Pancreas (tissue), 10 donors: ENCODE measurements at places on chromosomes 1 and 21. TPM values are rescaled to one million over a fixed set of nuclear protein-coding genes. Genes with fewer than 3 reads are reported as not detected.

ZFP69 gene
- 1.6 TPM for total RNA-seq

FNDC5 gene
- total RNA-seq: 0.89 TPM

ZBTB8A gene
- total RNA-seq: 4.0 TPM

S100A8 gene
- total RNA-seq: 20.4 TPM

TGFB2 gene
- total RNA-seq: 16.6 TPM

RBM11 gene
- 0.61 TPM for total RNA-seq

GRCh38 chr1:15836772-15837669 lies 10.5 kb upstream of the SPEN start:
- peak; percentile 63 for DNase-seq

- no peak for DNase-seq
Measured at GRCh38 chr1:203371288-203371687, 20.4 kb upstream of the FMOD start.

- no peak for DNase-seq
Measured at GRCh38 chr21:45893740-45894449, 87.7 kb upstream of the COL6A1 start.

DNA sequence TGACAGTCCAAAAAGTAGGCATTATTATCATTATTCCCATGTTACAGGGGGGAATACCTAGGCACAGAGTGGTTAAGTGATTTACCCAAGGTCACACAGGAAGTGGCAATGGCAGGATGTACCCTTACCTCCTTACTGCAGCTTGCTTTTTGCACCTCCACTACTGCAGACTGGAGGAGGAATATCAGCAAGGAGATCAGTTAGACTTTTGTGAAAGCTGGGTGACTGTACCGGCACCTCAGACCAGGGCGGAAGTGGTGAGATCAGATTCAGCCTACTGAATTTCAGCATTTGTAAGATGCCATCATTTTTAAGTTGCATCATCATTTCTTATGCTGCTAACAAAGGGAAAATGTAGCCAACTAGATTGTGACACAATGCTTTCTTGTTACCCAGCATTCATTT lies 4.5 kb downstream of the ADARB1 start:
- DNase-seq: no peak

- DNase-seq: no peak
Measured at GRCh38 chr1:20366463-20367115, 75.9 kb downstream of the VWA5B1 start.

- DNase-seq: no peak
Measured at GRCh38 chr21:14600569-14601297, 54.6 kb upstream of the SAMSN1 start.

DNA sequence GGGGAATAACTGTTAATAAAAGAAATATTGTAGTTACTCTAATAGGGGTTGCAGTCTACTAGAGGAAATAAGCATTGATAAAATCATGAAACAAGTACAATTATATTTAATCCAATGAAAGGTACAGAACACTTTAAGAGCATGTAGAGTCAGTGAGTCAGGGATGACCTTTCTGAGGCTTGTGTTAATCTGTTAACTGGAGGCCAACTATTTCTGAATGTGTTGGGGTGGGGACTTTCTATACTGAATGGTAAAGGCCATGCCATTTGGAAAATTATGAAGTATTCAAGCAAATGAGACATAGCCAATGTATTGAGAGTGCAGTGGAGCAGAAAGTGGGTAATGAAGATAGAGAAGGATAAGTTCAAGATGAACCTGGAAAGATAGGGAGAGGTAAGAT lies 646.2 kb downstream of the ADGRL2 start:
- no peak for DNase-seq

- DNase-seq: no peak
Measured at GRCh38 chr1:246815693-246816270, 91.6 kb downstream of the SCCPDH start.

DNA sequence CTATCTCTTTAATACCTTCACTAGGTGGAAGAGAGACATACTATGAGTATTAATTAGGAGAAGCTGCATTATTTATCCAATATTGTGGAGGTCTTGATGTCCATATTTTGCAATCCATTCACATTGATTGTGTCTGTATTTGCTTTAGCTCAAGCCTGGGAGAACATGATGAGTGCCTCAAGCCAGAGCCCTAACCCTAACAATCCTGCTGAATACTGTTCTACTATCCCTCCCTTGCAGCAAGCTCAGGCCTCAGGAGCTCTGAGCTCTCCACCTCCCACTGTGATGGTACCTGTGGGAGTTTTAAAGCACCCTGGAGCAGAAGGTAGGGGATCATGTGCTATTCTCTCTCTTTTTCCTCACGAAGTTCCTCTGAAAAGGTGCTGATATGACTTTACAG lies 99.5 kb downstream of the CC2D1B start:
- DNase-seq: no peak

DNA sequence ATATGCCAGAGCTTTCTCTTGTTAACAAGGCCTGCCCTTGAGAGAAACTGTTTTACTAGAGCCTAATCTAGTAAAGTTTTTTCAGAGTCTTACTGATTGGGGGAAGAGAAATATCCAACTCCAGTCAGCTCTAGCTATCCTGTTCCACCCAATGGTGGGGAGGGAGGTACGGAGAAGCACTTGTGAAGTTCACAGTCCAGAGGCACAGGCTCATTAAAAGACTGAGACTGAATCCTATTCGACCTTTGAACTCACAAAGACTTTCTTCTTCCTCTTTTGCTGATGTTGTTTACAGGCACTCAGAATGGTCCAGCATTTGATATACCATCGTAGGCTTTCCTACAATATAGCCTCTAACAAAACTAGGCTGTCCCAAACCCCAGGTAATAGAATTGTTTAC lies 15.5 kb upstream of the SFT2D2 start:
- DNase-seq: no peak

DNA sequence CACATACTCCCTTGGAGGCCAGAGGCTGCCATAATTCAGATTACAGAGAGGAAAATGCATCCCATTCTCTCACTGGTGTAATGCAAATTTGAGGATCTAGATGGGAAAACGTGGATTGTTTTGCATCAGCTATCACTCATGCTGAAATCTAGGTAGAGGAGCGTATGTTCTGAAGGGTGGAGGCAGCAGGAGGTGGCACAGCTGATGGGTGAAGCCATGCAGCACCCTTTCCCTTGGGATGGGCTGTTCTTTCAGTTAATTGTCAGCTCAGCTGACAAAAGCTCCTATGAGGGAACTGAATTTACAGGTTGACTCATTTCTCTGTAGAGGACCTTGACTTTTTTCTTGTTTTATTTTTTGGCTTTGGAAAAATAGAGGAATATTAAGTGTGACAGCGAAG lies 41.8 kb downstream of the CAMTA1 start:
- no peak for DNase-seq

DNA sequence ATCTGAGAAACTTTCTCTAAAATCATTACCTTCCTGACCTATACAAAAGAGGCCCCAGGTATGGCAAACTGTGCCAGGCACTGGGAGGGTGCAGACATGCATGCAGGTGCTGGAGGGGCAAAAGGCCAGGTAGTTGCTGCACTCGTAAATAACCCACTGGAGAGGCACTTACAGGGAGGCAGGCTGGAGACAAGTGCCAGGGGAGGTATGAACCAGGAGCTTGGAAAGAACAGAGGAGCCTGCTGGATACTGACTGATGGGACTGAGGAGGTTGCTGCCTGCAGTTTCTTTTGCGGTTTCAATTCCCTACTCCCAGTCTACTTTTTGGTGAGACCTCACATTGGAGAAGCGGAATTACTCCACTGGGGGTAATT lies 113.9 kb downstream of the DSCAM start:
- DNase-seq: no peak

DNA sequence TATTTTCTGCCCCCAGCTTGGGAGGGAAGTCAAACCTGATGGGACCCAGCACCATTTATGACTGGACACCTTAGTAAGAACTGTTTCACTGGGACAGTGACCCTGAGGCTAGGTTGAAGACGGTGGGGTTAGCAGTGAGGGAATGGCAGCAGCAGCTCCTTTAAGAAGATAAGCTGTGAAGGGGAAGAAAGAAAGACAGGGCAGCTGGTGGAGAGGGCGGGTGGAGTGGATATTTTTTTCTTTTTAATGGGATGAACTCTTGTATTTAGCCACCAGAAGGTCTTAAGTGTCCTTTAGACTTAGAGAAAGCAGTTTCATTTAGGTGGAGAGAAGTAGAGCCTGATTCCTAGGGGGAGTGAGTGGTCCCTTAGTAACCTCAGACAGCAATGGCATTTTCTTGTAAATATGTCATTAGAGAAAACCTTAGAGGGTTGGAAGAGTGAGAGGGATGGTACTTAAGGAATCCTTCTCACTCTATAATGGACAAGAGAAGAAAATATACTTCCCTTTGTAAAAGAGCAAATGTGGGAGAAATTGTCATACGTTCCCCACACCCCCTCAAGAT lies 187.5 kb downstream of the HHAT start:
- DNase-seq: no peak

DNA sequence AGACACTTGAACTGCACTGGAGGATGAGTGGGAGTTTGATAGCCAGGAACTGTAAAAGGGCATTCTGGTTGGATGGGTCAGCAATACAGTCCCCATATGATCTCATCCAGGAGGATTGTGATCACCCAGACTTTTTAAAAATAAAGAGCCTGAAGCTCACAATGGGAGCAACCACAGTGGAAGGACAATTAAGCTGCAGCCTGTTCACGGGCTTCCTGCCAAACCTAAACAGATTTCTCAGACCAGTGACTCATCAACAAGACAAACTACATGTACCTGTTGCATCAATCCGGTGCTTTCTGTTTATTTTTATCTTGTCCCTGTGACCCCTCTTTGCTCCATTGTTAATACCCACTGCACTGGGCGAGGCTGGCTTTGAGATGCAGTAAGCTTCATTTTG lies 52.3 kb downstream of the PAPPA2 start:
- no peak for DNase-seq

DNA sequence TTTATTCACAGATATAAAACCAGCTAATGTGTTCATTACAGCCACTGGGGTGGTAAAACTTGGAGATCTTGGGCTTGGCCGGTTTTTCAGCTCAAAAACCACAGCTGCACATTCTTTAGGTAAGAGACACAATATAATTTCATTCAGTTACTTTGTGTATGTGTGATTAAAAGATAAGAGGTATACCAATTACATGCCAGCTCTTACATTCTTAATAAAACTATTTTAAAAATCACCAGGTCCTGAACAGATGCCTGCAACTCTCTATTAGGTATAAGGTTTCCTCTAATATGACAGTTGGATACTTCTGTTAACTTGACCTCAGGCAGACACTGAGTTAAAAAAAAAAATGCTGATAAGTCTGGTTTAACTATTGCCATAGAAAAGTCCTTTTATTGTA lies 122.1 kb downstream of the NEK7 start:
- no peak for DNase-seq

DNA sequence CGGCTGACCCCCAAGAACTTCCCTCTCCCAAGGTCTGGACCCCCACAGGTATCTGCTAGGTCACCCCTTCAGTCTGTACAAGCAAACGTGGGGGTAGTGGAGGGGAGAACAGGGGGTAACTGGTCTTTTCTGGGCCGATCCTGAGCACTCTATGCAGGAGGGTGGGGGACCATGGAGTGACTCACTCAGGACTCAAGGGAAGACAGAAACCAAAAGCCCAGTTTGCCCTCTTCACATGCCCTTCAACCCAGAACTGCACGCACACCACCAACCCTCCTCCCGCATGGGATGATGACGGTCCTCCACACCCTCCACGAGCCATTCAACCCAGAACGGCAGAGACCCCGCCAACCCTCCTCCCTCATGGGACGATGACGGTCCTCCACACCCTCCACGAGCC lies 53.6 kb upstream of the GPR153 start:
- DNase-seq: no peak

DNA sequence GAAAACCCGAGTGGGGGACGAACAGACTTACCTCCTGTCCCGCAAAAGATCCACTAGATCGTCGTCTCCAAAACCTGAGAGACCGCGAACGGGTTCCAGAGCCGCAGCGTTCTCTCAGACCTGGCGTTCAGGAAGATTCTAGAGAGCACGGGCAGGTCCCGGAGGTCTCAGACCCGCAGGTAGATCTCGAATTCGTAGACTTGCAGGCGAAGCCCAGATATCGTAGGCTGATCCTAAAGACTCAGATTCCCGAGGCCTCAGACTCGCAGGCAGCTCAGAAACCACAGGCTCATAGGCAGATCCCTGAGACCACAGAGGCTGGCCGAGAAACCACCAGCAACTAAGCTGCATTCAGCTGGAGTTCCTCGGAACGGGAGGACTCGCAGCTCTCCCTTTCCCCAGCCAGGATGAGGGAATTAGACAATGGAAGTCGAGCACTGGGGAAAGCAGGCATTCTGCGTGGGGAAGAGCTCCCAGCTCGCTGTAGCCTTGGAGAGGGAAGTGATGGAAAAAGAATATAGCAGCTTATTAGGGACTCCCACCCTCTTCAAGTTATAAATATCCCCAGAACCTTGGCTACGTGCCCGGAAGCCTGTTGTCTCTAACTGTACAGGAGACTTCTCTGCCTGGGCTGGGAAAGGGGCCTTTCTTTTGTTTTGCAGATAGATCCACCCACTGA lies at the start of gene ZNF436:
TSS of gene ZNF436 (minus strand) at position 502 of the 679 bp plus-strand sequence. CDS start 1,831 bp downstream, outside the sequence.
- peak; percentile 88 for DNase-seq

DNA sequence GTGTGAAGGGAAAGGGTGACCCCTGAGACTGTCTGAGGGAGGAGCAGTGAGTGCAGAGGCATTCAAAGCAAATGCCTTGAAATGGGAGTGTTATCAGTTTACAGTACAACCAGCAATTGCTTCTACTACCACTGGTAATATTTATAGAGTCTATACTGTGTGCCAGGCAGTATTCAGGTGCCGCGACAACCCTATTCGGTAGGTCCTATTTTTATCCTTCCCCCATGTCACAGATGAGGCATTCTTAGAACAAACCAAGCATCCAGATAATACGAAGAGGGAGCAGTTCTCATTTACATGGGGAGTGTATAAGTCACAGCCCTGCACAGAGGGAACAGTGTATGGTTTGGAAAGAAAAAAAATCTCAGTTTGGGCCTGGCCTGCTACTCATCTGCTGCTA lies 18.3 kb downstream of the ROR1 start:
- no peak for DNase-seq

DNA sequence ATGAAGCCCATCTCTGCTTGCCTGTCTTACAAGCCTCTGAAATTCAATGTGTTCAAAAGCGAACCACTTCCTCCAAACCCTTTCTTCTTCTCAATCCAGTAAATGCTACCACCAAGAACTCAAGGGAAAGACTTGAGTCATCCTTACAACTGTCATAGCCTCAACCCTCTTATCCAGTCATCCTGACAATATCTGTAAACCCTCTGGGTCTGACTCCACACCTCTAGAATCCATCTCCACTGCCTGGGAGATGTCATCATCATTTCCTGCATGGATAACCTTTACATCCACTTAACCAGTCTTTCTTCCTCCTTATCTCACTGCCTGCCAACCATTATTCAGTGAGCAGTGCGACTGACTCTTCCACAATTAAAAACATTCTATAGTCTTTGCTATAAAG lies 441.1 kb downstream of the SETD4 start:
- DNase-seq: no peak

- DNase-seq: no peak
Measured at GRCh38 chr1:101526813-101527212, 290.0 kb downstream of the S1PR1 start.

DNA sequence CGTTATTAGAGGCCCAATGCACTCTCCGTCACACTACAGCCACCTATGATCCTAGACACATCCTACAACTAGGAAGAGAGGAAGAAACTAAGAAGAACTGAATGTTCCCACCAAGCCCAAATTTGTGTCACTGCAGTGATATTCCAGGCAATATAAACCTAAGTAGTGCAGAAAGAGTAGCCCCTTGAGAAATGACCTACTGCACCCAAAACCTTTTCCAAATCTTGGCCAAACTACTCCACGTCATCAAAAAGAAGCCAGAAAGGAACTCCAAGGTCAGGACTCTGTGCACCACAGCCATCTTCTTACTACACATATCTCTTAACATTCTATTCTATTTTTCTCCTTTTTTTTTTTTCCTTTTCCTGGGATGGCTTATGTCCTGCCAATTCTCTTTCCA lies 60.2 kb downstream of the ADAMTS1 start:
- no peak for DNase-seq
